ENCODE measurements at places on chromosomes 3 and 15.

DNA sequence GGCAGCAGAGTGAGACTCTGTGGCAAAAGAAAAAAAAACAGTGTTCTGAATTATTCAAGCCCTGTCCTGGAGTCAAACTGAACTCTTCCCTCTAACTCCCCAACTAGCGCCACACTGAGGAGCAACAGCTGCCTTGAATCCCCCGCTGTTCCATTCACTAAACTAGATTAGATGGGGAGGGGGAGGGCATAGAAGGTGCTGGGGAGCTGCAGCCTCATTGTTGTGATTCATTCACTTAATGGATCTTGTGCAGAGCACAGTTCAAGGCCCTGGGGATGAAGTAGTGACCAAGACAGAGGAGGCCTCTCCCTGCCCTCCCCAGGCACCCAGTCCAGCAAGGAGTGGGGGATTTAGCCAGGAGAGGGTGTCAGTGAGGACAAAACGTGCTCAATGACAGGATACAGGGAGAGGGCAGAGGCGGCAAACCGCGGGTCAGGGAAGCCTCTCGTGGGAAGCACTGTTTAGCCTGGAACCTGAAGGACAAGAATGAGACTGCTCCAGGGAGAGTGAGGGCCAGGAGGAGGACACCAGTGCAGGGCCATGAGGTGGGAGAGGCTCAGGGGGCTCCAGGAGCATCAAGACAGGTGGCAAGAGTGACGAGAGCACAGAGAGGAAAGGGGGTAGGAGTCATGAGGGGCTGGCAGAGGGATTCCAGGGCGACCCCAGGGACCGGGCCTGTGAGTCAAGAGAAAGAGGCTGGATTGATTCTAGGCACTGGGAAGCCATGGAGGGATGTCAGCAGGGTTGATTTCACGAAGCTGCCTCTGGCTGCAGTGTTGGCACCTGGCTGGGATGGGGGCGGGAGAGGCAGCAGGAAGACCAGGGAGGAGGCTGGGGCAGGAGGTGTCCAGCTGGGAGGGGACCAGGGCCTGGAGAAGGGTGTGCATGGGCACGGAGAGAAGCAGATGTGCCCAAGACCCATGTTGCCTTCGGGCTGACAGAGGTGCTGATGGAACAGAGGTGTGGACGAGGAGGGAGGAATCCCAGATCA lies 31.4 kb downstream of the ALS2CL start:
- peak; percentile 5 for DNase-seq

DNA sequence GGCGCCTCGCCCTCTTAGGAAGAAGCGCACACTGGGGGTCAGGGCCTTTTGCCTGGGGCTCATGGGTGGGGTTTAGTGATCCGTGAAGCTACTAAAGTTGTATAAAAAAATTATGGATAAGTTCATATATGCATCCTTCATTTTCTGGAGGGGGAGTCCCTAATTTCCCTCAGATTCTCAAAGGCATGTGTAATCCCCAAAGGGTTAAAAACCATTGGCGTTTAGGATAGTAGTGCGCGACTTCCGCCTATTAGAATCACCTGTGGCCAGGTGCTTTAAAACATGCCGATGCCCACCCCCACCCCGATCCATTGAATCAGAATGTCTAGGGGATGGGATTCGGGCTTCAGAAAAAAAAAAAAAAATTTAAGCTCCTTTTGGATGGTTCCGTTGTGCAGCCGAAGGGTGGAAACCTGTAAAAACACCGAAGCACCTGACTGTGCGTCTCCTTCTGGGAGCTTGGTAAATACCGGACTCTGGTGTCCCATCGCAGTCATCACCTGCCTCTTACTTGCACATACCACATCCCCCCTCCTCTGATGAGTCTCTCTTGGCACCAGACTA lies 570 bp downstream of the APH1B start:
- no peak for DNase-seq

GRCh38 chr3:114519415-114519814 lies 225.6 kb downstream of the TIGIT start:
- no peak for DNase-seq

- no peak for DNase-seq
These were observed 77.5 kb upstream of the IL12A start for GRCh38 chr3:159910991-159911663.

DNA sequence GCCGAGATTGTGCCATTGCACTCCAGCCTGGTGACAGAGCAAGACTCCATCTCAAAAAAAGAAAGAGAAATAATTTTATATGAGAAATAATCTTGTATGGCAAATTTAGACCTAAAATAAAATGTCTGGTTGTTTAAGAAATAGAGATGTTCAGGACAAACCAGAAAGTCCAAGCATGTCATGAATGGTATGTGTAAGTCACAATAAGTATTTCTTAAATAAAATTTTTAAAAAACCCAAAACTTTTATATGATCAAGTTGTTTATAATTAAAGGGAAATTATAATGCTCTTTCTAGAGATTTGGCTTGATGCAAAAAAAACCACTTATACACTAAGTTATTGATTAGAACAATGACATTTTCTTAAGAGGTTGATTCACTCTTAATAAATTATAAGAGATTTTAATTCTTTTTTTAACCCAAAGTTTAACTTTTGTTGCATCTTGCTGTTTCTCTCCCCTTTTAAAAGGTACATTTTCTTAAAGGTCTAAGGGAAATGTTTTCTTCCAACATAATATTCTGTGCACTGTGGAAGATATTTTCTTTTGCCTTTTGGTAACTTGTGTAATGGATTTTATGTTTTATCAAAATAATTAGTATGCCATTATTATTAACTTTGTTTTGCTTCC lies 105.7 kb downstream of the RTP4 start:
- DNase-seq: no peak
